Activated T-helper 1 cell treated with Interleukin-2 at 50 U/mL for 16 hours (primary cell): ENCODE measurements at places on chromosomes 7 and 10.

- DNase-seq: no peak
These were observed 315.7 kb downstream of the NRG3 start for GRCh38 chr10:82190432-82191260.

DNA sequence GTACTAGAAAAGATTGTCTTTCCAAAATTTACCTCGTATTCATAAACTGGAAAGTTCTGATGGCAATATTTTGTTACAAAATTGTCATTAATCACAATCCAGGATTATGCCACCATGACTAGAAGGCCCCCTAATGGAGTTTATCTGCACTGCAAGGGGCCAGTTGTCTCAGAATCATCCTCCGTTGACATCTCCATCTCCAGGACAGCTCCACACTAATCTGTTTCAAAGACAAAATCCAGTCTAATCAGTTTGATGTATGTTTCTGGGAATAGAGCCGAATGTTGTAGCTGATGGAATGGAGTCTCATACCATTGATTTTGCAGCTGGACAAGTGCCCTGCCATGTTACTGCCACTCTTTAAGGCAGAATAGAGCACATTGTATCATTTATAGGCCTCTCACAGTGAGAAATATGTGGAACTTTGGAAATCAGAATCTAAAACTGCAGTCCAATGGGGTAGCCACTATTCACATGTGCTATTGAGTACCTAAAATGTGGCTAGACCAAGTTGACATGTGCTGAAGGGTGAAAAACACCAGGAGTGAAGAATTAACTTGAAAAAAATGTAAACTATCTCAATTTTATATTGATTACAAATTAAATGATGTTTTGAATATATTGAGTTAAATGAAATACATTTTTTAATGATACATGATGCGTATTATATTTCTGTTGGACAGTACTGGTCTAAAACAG lies 38.3 kb upstream of the TOMM7 start:
- DNase-seq: no peak

- no peak for DNase-seq
These were observed 354.7 kb downstream of the HGF start for GRCh38 chr7:81415181-81415580.

- DNase-seq: no peak
These were observed 17.1 kb upstream of the TSPAN15 start for GRCh38 chr10:69434169-69434568.

DNA sequence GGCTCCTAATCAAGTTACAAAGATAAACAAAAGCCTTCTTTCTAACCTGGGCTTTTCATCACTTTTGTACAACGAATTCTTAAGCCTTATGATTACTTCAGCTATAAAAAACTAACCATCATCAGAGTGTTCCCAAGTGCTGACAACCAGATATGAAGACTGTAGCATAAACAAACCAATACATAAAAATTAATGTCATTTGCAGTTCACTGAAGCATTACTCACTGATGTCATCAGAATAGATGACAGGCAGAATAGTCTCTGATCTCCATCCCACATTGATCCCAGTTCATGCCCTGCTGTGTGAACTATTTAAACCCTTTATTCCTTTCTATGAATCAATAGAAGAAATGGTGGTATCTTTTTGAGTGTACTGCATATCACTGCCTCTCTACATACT lies 84.4 kb downstream of the DNAJC1 start:
- DNase-seq: no peak

- DNase-seq: no peak
These were observed 95.8 kb downstream of the CHST15 start for GRCh38 chr10:123997486-123998196.

DNA sequence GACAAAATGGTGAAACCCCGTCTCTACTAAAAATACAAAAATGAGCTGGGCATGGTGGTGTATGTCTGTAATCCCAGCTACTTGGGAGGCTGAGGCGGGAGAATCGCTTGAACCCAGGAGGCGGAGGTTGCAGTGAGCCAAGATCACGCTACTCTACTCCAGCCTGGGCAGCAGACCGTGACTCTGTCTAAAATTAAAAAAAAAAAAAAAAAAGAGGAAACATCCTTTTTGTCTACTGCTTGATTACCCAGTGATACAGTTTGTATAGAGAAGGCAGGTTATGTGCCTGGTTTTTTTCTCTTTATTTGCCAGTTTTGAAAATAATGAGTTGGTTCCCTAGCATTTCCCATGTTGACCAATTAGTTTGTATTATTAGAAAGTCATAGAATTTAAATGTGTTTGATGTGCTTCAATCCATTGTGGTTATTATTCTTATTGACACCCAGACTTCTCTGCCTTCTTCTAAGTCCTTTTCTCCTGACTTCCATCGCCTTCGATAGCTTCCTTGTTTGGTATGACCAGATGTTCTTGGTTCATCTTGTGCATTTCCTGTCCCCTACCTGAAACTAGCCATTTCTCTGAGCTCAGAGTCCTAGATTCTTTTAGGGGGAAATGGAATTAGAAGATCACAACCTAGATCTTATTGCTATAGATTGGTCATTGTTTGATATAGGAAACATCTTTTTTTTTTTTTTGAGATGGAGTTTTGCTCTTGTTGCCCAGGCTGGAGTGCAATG lies 43.2 kb downstream of the VKORC1L1 start:
- DNase-seq: no peak

DNA sequence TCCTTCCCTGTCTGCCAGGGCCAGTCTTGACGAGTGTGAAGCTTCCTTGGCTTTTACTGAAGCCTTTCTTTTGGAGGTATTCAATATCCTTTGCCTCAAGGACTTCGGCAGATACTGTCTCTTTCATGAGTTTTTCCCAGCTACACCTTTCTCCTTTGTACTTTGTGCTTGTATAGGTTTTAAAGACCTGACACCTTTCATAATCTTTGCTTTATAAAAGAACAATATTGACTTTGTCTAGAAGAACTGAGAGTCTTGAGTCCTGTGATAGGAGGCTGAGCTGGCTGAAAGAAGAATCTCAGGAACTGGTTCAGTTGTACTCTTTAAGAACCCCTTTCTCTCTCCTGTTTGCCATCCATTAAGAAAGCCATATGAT lies 41.3 kb upstream of the CC2D2B start:
- DNase-seq: no peak
